M059J (cell line): ENCODE measurements at places on chromosomes 2 and 18.

- DNase-seq: peak; percentile 23
Measured at GRCh38 chr18:79378536-79379250, 17.0 kb upstream of the NFATC1 start.

GRCh38 chr2:113084249-113085000 is 16.7 kb downstream of the IL1F10 start:
- DNase-seq: peak; percentile 34

DNA sequence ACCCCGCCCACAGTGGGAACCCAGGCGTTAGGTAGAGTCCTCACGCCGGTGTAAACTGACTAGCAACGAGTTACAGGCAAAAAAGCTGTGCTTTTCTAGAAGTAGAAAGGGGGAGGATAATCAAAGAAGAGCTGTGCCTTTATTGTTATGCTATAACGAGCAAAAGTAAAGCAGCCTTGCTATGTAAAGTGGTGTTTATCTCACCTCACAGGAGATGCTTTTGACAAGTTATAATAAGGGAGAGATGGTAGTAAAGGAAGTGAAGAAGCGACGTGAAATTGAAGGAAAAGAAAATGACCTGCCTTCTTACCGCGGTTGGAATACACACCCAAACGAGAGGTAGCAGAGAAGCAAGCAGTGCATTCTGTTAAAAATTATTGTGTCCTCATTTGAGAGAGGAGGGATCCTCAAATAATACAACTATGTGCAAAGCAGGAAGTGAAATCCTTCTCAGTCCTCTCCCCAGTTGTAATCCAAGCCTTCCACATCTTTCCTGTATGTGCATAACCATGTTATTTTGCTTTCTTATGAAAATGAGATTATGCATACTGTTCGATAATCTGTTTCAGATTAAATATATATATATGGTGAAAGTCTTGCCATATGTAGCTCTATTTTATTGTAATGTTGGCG is 962 bp downstream of the TANK start:
- DNase-seq: peak; percentile 12

DNA sequence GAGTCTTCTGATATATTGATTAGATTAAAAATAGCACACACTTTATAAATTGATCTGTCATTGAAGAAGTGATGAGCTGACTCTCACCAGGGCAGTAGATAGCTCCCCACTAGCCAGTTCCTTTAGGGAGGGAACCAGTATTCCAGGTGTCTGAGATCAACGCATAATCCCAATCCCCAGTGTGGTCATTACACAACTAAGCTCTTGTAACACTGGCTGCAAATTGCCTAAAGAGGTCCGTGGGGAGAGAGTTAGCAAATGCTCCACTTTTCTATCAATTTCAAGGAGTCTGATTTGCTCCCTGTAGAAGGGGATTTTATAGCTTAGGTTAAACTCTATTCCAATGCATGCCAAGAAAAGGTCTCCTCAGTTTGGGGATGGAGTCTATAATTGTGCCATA is 7.7 kb downstream of the SLC14A1 start:
- DNase-seq: no peak

- peak; percentile 18 for DNase-seq
Measured at GRCh38 chr18:26545335-26546123, 2.8 kb downstream of the KCTD1 start.

DNA sequence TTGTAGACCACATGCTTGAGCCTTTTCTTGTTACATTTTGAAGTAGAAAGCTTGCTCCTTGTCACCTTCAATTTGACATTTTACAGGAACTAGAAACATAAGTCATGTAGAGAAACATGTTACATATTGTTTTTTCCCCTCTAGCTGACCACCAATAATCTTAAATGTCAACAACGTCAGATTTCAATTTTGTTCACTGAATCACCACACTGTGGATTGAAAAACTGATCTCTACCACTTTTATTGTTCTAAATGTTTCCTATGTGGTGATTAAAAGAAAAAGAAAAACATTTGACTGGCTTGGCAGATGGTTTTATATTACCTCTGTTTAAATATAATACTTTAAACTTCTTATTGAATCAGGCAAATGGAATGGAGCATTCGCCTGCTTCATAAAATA is 87.7 kb downstream of the DSEL start:
- peak; percentile 69 for DNase-seq

GRCh38 chr2:74779265-74779558 is 54.7 kb upstream of the HK2 start:
- DNase-seq: no peak

DNA sequence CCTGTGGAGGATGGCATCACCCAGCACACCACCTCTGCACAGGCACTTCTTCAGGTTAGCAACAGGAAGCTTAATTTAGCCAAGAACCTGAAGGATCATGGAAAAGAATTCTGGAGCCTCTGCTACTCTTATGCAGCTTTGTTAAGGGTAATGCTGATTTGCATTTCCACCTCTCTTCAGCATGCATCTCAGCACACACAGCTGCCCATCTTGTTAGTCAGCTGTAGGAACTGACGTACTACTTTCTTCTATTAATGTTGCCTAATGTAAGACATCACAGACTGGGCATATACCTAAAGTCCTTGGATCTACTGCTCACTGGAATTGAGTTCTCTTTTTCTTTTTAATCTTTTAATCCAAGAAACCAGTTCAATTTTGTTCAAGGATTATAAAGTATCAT is 181.0 kb downstream of the SPP2 start:
- no peak for DNase-seq

DNA sequence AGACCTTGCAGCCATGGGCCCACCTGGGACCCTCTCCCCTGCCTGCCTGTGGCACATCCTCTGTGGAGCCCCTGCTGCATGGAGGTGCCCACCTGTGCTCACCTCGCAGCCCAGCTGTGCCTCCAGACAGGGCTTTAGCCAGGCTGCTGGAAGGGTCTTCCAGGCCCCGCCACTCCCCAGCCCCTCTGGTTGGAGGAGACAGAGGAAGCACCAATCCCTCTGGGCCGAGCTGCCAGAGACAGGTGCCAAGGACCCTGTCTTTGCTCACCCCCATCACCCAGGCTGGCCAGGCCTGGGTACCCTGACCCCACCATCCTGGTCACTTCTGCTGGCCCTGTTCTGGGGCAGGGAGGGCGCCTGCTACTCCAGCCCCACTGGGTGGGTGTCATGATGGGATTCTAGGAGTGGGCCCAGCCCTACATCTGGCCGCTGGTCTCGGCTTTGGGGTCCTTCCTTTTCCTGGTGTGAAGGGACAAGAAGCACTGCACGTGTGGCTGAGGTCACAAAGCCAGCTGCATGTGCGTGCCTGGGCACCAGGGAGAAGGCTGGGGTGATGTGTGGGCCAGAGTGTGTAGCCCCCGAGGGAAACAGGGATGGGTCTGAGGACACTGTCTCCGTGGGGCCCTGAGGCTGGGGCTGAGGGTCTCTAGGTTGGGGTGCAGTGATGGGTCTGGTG is 9.3 kb upstream of the NEU4 start:
- DNase-seq: no peak

DNA sequence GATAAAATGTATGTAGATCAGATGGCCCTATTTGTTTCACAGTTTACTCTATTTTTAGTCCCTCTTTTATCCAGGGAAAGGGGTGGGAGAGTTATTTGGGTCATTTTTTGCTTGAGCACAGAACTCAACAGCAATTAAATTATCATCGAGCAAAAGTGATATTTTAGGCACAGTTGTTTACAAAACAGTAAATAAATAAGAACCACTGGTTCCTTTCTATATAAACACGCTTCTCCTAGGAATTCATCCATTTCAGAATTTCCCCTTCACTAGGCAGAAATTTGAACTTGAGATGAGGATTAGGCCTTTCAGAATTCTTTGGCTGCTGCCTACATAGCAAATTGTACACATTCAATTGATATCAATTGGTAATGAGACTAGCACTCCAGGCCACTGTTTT is 812.4 kb downstream of the CNTNAP5 start:
- no peak for DNase-seq

DNA sequence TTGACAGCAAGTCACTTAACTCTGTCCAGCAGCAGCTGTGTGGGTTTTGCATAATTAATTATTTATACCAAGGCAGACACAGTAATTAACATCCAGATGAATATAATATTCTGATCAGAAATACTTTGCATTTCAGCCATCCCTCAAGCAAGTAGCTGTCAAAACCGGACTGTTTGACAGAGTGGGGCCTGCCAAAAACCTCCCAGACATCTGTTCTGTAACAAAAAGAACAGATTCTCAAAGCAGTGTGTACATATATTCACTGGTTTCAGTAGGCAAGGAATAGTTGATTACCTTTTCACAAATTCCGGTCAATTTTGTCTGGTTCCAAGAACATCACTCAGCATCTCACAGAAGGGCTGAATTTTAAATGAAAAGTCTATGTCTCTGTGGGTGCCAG is 291.6 kb downstream of the CMPK2 start:
- DNase-seq: no peak

DNA sequence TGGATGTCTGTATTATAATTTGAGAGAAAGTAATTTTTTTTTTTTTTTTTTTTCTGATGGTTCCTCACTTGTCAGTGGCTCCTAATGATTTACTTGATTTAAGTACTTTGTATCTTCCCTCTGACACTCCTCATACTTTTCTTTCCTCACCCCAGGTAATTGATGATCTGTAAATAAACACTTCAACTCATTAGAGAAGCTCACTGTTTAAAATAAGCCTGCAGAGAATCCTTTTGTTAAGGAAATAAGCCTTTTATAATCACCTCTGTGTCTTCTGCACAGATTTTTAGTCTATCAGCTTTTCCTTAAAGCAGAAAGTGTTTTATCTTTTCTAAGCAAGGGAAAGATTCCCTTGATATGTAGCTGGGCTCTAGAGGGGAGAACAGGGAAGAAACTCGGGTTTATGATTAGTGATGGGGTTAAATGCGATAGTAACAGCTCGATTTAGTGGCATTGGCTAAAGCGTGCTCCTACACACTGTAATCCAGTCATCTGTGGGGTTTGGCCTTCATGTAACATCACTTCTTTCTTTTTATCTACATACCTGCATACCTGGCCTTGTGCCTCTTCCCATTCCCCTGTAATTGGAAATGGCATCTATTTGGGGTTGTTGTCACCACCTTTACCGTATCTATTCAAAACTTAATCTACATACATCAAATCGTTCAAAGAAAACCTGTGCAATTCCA is 60.1 kb upstream of the LRRTM1 start:
- no peak for DNase-seq

DNA sequence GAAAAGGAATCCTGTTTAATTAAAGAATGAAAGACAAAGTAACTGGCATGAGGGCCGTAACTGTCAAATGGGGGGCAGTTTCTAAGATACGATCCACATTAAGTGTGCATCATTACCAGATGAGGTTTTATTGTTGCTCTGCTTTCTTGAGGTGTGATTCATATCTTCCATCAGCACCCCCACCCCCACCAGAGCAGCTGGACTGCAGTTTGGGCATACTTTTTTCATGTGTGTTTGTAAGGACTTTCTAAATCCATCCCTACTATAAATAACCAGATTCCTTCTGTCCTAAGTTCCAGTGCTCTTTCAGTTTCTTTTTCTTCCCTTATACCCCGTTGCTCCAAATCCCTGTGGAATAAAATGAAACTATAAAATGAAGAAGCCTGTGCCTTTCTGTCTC is 142.1 kb downstream of the CDCA7 start:
- DNase-seq: peak; percentile 53

GRCh38 chr18:33232318-33232626 is 208.2 kb downstream of the CCDC178 start:
- DNase-seq: no peak

DNA sequence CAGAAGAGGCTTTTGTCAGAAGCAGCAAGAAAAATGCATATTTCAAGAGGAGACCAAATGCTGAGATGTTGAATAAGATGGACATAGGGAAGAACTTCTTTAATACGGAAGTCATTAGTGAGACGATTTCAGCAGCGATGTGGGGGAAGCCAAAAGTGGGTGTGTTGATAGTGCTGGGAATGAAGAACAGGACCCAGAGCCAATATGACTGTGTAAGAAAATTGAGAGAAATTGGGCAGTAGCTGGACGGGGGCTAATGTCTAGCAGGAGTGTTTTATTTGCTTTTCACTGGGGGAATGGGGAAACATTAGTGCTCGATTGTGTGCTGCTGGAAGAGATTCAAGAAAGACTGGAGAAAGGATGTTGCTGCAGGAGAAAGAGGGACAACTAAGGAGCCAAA is 788.7 kb upstream of the KLHL29 start:
- DNase-seq: no peak

DNA sequence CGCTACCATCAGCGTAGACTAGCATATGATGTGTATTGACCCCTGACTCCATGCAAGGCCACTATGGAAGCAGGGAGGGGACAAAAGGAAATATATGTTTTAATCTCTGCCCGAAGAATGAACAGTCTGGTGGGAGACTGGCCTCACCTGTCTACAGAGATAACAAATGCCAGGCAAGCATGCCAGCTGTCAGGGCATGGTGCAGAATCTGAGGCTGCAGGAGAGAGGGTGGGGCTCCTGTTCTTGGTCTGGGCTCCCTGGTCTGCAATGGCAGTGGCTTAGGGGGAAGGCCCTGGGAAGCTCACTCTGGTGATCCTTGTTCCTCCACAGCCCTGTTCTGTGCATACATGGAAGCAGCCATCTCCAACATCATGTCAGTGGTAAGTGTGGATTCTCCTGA is 27.5 kb downstream of the SLC14A2 start:
- DNase-seq: no peak

DNA sequence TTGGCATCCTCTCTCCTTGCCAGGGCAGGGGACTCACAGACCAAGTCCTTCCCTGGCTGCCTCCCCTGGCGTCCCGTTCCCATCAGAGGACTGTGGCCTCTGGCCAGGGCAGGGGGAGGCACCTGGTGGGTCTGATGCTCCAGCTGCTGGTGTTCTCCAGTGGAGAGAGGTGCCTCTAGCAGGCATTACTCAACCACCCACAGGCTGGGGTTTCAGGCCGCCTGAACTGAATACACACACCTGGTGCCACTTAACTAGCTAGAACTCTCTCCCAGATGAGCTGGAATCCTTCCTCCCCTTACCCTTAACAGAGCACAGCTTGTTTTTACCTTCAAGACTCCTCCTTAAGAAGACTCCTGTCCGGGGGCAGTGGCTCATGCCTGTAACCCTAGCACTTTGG is 37.7 kb upstream of the CNGA3 start:
- no peak for DNase-seq

DNA sequence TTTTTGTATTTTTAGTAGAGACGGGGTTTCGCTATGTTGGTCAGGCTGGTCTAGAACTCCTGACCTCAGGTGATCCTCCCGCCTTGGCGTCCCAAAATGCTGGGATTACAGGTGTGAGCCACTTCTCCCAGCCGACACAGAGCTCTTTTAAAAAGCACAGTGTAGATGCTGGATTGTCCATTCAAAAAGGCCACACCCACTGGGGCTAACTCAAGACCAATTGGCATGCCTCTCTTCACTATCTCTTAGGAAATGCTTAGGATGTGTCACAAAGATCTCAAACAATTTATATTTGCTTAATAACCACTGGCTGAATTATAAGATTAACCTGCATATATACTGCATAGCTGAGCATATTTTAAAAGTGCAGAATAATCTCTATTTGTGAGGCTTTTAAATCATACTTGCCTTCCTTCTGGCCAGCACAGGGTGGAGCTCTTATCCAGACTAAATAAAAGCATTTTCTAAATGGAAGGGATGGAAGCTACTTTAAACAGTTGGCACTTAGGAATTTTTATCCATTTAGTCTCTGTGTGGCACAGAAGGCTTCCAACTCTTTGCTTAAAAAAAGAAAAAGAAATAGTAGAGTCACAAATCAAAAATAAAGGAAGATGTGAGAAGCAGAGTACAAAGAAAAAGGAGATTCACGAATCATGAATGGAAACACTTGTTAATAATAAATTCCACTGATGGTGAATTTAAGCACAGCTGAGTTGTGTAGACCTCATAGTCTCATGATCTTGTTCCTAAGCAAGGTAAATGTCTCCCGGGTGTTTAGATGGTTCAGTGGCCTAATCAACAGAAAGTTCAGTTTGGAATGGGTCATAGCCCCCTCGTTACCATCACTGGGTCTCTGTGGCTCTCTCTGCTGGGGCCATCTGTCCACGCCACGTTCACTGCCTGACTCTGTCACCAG is 22.4 kb downstream of the CRYGD start:
- peak; percentile 49 for DNase-seq
